ENCODE measurements at places on chromosomes 13 and 19.

DNA sequence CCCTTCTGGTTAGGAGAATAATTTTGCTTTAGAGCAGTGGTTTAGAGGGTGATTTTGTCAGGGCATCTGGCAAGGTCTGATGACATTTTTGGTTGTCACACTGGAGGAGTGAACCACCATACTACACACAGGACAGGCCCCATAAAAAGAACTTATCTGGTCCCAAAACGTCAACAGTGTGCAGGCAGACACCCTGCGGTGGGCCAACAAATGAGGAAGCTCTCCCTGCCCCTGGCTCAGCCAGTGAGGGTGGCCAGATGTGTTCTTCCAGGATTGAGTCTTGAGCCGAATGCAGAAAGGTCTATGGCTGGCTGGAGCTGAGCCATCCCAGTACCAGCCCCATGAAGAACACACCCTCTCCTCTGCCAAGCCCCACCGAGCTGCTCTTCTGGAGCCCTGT lies 149.2 kb downstream of the MIPEP start:
- DNase-seq: no peak

DNA sequence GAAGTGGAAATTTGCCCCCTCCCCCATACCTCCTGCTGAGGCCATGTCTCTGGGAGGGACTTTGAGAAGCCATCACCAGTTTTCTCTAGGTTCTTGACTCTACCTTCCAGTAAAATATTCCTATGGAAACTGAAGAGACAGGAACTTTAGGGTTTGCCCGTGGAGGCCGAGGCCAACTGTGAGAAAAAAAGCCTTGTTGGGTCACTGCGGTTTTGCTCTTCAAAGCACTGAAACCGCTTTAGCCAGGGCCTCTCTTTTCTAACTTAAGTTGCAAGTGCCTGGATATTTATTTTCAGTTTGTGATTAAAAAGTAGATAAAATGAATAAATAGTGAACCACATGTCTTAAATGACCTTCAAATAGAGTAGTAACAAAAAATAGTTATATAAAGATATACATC lies 159.7 kb upstream of the TSC22D1 start:
- DNase-seq: no peak

GRCh38 chr13:48728876-48729275 lies 75.1 kb downstream of the CYSLTR2 start:
- DNase-seq: no peak

GRCh38 chr13:91375116-91375729 lies 23.2 kb upstream of the GPC5 start:
- DNase-seq: no peak

- no peak for DNase-seq
These were observed 29.9 kb downstream of the CAPN12 start for GRCh38 chr19:38714354-38714778.

GRCh38 chr13:64758521-64759244 lies 2471.5 kb downstream of the PCDH9 start:
- DNase-seq: no peak

- no peak for DNase-seq
These were observed 13.1 kb upstream of the NMRK2 start for GRCh38 chr19:3919793-3920192.

GRCh38 chr13:93226065-93226622 lies 463 bp upstream of the GPC6 start:
- no peak for DNase-seq

- no peak for DNase-seq
These were observed 160.2 kb downstream of the SLC7A1 start for GRCh38 chr13:29435125-29435911.

DNA sequence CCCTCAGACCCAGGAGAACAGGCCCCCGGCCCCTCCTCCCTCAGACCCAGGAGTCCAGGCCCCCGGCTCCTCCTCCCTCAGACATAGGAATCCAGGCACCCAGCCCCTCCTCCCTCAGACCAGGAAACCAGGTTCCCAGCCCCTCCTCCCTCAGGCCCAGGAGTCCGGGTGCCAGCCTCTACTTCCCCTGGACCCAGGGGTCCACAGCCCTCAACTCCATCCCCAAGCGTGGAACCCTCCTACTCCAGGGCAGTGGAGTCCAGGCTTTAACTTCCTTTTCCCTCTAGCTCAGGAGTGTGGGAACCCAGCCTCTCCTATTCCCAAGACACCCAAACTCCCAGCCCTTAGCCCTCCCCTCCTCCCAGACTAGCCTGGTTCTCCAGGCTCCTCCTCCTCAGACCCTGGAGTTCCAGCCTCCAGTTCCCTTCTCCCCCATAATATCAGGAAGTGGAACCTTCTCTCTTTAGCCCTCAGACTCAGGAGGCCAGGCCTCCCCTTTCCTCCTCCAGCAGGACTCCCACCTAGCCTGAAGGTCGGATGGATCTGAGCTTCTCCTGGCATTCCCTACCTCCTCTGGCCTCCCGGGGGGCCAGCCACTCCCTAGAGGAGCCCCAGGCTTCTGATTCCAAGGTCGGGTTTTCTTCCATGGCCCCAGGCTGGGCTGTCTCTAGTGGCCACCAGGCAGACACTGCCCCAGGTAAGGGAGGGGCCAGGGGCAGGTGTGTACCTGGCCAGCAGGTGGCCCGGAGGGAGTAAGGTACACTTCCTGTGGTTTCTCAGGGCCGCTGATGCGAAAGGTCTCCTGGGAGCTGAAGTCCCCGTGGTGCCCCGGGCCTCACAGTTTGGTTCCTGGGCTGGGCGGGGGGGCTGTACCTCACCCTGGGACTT lies at the start of gene TMC4:
Gene TMC4, minus strand, starts transcription at position 690 of the 888 bp plus-strand sequence. Its CDS starts 43 bp downstream, at position 647.
- DNase-seq: peak; percentile 96

DNA sequence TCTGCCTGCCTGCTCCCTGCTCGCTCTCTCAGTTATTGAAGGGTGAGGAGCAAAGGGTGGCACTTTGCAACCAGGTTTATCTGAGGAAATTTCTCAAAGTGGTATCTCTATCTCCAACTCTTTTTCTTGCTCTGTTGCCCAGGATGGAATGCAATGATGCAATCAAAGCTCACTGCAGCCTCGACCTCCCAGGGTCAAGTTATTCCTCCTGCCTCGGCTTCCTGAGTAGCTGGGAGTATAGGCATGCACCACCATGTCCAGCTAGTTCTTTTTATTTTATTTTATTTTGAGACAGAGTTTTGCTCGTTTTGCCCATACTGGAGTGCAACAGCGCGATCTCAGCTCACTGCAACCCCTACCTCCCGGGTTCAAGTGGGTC lies 4.9 kb downstream of the ACTMAP start:
- DNase-seq: no peak

GRCh38 chr13:24900507-24900906 lies 136.5 kb downstream of the RNF17 start:
- DNase-seq: no peak

- peak; percentile 56 for DNase-seq
These were observed 1.1 kb upstream of the ACP5 start for GRCh38 chr19:11578258-11579142.

GRCh38 chr13:58434943-58435342 lies 803.4 kb downstream of the PCDH17 start:
- DNase-seq: no peak

- no peak for DNase-seq
These were observed 22.3 kb downstream of the EPS15L1 start for GRCh38 chr19:16449330-16449961.

- no peak for DNase-seq
These were observed 153.2 kb downstream of the ZNF536 start for GRCh38 chr19:30525383-30525782.

DNA sequence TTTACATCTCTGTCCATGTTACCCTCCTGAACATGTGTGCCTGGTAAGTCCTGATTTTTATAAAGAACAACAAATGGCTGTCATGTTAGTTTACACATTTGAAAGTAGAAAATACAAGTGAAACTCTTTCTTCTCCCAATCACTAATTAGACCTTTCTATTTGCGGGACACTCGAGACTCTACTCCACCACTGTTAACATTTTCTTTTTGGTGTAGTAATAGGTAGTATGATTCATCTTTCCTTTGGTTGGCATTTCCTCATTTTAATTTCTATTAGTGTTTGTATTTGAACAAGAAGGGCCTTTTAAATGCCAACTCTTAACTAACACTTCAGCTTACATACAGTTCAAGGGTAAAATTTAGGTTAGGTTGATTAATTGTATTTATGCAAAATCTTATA lies 371.1 kb downstream of the PCDH9 start:
- DNase-seq: no peak

DNA sequence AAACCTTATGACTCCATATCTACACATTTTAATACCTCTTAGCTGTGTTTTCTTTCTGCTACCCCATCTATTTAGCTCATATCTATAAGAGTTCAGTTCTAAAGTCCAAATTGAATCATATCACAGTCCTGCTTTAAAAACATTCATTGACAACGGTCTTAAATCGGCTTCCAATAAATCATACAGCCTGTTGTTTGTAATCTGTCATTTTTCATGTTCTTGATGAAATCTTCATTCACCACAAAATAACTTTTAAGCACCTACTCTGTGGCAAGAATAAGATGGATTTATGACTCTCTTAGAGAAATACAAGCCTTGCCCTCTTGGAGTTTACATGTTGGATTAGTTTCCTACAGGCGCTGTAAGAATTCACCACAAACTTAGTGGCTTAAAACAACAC lies 450.9 kb upstream of the GPC6 start:
- DNase-seq: no peak

DNA sequence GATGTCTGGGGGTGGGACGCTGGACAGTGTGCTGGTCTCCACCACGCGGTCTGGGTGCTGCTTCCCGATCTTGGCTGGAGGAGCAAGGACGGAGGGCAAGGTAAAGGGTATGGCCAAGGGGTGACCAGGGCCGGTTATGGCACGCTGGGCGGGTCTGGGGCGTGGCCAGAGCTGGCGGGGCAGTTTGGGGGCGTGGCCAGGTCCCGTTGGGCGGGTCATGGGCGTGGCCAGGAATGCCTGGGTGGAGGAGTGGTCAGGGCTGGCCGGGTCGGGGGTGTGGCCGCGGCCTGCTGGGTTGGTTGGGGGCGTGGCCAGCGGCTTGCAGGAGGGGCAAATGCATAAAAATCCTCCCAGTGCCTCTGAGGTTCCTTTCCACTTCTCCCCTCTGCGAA lies 19.2 kb downstream of the GPX4 start:
- peak; percentile 90 for DNase-seq

GRCh38 chr19:18396471-18397241 lies 766 bp downstream of the LRRC25 start:
- no peak for DNase-seq

GRCh38 chr13:42041684-42042035 lies 6.8 kb upstream of the DGKH start:
- peak; percentile 71 for DNase-seq

GRCh38 chr19:7534531-7535046 lies 928 bp upstream of the PNPLA6 start:
- DNase-seq: peak; percentile 85

GRCh38 chr19:30955112-30956104 lies 393.8 kb downstream of the TSHZ3 start:
- DNase-seq: no peak

- peak; percentile 78 for DNase-seq
These were observed 10.6 kb upstream of the SOX1 start for GRCh38 chr13:112056284-112056727.

DNA sequence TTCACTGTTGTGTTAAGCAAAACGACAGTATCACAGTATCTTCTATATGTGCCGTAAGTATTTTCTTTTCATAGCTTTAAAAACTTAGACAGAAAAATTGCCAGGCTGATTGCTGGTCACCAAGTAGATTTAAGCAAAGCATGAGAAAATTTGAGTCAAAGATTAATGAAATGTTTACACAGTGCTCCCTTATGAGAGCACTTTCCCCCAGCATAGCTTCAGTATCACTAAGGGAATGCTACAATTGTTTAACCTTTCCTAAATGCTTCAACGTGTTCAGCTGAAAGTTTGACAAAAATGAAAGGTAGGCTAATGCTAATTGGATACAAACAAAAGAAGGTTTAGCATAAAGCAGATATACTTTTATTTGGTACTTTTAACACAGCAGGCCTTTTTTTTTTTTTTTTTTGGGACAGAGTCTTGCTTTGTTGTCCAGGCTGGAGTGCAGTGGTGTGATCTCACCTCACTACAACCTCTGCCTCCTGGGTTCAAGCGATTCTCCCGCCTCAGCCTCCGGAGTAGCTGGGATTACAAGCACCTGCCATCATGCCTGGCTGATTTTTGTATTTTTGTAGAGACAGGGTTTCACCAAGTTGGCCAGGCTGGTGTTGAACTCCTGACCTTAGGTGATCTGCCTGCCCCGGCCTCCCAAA lies 23.4 kb downstream of the PCCA start:
- DNase-seq: no peak

DNA sequence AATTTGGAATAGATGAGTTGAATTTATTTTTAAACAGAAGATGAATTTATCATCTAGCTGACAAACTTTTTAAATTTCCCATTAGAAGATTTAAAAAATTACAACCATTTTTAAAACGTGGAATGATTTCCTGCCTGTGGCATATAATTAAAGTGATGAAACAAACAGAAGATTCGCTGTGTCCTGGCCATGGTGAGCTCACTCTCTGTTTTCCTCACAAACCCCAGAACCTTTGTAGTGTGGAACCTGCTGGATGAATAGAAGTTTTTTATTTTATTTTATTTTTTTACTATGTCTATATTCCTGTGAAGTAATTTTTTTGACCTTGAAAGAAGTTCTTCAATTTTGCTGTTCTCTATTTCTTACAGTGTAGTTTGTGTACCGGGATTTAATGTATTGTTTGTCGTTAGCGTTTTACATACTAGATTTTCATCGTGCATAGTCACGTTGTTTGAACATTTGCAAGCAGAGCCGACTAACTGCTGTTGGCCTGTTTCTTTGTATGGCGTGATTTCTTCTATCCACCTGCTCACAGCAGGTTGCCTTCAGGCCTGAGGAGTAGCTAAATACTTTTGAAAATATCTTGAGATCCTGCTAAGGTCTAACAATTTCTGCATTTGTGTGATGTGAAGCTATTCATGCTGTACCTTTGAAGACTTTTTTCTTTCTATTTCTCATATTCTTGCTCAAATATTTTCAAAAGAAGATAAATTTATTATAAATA lies 149.2 kb downstream of the GGACT start:
- peak; percentile 59 for DNase-seq

DNA sequence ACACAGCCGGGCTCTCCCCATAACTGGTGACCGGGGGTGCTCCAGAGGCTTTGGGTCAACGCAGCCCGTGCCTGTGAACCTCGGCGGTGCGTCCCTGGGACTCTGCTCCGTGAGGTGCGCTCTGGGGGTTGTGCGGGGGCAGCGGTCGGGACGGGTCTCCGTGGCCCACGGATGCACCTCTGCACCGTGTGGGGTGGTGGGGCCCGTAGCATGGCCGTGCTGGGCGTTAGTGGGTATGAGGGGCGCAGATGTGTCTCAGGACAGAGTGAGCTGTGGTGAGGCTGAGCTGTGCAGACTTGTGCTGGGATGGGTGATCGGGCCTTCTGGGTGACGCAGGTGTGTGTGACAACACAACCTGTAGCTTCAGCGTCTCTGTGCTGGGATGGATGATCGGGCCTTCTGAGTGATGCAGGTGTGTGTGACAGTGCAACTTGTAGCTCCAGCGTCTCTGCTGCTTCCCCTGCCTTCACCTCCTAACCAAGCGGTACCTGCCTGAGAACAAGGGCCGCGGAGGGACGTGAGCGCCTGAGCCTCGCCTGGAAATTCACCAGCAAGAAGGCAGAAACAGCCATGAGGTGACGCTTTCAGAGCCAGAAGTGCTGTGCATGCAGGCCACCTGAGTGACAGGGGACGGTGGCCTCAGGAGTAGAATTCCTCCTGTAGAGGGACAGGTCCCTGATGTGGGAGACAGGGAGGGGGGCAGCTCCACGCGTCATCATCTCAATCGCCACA lies 599 bp downstream of the ZNF331 start:
- DNase-seq: peak; percentile 33

Measured in H9 (cell line).